ENCODE measurements at places on chromosomes 2 and 18.
A peak's percentile ranks its signal among the peaks of the same experiment; 100 is the strongest.

- no peak for DNase-seq
These were observed 10.7 kb downstream of the LPIN1 start for GRCh38 chr2:11757101-11757500.

DNA sequence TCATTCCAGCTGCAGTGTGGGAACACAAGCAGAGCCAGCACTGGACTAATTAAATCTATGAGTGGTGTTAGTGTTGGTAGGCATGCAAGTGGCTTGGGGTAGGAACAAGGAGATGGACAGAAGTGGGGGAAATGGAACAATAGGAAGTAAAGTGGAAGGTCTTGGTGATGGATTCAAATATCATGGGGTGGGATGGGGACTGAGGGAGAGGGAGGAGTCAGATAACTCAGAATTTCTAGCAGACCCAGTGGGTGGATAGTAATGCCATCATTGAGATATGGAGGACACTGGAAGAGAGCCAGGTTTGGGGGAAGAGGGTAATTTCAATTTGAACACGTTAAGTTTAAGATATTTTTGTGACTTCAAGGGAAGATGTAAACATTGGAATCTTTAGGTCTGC, 2.9 kb upstream of the LNPK start:
- DNase-seq: no peak

GRCh38 chr18:63074981-63075404, 244.6 kb downstream of the BCL2 start:
- peak; percentile 85 for DNase-seq

DNA sequence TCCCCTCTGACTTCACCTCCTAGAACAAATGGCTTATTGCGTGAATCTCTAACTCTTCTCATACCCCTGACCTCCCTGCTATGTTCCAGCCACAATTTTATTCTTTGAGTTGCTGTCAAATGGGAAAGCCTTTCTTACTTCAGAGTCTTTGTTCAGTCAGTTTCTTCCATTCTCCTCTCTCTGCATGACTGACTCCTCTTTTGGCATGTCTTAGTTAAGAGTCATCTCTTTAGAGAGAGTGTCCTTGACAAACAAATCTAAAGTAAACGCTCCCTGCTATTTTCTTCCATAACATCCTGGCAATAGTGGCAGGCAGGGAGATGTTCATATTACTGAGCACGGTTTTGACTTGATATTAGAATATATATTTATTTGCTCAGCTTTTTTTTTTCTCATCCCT, 170.7 kb upstream of the ERBB4 start:
- no peak for DNase-seq

DNA sequence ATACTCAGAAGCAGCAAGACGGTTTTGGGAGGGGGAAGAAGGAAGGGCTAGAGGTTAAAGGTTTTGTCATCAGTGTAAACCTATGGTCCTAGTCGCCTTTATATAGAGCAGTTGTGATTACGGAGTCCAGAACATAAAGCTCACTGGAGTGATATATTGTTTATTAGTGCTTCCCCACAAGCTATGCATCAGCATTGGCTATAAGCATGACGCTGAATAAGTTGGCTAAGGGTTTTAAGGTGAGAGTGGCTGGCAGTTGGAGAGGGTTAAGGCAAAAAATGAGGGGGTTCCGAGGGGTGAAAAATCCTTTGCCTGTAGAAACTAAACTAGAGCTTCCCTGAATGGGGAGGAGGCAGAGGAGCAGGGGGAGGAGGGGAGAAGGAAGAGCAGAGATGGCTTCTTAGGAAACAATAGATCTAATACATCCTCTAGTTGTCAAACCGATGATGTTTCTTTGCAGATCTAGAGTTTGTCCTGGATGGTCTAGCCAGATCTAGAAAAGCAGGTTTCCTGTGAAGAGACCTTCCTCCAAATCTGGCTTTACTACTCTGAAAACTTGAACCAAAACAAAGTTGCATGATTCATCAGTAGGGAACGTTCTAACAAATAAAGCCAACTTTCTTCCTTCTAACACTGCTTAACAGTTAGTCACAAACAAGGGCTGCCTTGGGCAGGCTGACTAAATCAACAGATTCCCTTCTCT, 2.5 kb downstream of the KLF7 start:
- DNase-seq: peak; percentile 72

DNA sequence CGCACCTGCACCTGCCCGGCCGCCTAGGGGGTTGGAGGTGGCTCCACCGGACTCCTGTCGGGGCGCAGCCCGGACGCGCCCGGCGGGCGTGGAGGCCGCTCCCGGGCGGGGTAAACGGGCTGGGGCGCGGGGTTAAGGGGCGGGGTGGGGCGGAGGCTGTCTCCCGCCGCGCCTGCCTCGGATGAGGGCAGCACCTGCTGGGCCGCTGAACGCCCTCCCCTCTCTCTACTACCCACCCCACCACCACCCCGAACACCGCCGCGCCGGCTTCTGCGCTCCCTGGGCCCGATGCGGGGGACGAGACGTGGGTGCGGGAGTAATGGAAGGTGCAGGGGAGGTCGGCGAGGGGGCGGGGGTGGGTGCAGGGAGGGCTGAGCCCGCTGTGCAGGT, 224.8 kb upstream of the ID2 start:
- DNase-seq: no peak

DNA sequence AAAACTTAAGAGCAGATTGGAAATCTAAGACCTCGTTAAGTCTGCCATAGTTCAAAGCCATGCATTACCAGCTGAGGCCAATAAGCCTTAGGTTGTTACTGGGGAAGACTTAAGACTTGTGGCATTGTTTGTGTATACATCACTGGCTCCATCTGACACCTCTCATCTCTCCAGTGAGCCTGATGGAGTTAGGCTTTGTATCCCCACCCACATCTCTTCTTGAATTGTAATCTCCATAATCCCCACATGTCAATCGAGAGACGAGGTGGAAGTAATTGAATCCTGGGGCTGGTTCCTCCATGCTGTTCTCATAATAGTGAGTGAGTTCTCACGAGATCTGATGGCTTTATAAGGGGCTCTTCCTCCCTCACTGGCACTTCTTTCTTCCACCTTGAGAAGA, 404.6 kb downstream of the ARHGAP15 start:
- no peak for DNase-seq

DNA sequence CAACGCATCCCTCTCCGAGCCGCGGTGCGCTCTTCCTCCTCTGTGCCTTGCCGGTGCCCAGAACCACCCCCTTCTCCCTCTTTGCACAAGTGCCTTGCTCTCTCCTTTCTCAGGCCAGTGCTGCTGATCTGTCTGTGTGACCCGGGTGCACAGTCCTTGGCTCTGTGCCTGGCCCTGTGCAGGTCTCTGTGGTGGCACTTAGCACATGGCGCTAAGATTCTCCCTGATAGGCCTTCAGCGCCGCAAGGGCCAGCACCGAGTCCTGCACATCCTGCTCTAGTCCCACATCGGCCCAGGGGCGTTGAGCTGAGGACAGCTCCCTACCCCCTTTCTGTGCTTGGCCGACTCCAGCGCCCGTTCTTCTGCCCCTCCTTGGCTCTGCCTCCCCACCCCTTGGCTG, 136.1 kb downstream of the NEDD4L start:
- no peak for DNase-seq

DNA sequence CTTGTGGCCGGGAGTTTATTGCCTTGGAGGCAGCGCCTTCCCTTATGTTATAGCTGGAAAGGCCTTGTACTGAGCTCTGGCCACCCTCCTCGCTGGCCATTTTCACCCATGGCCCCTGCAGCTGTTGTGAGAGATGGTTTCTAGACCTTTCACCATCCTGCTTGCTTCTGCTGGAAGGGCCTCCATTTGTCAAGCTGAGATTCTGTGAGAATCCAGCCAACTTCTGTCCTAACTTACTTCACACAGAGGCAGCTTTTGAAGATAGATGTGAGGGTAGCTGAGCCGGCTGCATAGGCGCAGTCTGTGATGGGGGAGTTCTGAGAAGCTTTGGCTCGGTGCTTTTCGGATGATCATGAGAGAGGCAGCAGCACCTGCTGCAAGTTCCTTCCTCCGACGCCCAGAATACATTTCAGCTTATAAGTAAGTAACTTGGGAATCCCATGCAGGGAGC, 8.7 kb downstream of the CTIF start:
- DNase-seq: no peak

- DNase-seq: peak; percentile 69
These were observed 25.1 kb upstream of the TMEM182 start for GRCh38 chr2:102736410-102737409.

DNA sequence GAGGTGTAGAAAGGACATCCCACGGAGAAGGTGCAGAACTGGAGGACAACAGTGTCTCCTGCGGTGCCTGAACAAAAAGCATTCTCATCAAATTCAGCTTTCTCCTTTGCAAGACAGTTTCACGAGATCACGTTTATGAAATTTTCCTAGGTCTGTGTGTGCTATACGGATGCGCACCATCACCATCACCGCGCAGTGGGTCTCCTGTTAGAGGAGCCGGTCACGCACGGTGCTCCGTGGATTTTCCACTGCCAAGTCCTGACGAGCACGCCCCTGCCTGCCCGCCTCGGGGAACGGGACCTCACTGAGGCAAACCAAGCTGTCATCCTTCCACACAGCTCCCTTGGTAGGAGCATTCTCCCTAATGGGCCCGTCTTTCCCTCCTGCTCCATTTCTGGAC, 140.4 kb upstream of the TPO start:
- DNase-seq: no peak

GRCh38 chr2:166331468-166331867, 44.3 kb downstream of the SCN9A start:
- DNase-seq: no peak

GRCh38 chr2:216551234-216552068, 52.8 kb downstream of the RPL37A start:
- peak; percentile 31 for DNase-seq

GRCh38 chr2:26184555-26185303, 11.8 kb downstream of the GAREM2 start:
- no peak for DNase-seq

GRCh38 chr2:229489016-229489415, 217.9 kb upstream of the PID1 start:
- no peak for DNase-seq

All from T47D (cell line).